ENCODE measurements at places on chromosomes 7 and 10. TPM values are rescaled to one million over a fixed set of nuclear protein-coding genes. Genes with fewer than 3 reads are reported as not detected.

Gene HSPA14
- total RNA-seq, result 15.1 TPM

Gene FAM171A1
- 5.0 TPM for total RNA-seq

- ATAC-seq, result no peak
Measured at GRCh38 chr10:102927311-102928010, 9.4 kb downstream of the CNNM2 start.

Gene PRKCQ
- 7.6 TPM for total RNA-seq

DNA sequence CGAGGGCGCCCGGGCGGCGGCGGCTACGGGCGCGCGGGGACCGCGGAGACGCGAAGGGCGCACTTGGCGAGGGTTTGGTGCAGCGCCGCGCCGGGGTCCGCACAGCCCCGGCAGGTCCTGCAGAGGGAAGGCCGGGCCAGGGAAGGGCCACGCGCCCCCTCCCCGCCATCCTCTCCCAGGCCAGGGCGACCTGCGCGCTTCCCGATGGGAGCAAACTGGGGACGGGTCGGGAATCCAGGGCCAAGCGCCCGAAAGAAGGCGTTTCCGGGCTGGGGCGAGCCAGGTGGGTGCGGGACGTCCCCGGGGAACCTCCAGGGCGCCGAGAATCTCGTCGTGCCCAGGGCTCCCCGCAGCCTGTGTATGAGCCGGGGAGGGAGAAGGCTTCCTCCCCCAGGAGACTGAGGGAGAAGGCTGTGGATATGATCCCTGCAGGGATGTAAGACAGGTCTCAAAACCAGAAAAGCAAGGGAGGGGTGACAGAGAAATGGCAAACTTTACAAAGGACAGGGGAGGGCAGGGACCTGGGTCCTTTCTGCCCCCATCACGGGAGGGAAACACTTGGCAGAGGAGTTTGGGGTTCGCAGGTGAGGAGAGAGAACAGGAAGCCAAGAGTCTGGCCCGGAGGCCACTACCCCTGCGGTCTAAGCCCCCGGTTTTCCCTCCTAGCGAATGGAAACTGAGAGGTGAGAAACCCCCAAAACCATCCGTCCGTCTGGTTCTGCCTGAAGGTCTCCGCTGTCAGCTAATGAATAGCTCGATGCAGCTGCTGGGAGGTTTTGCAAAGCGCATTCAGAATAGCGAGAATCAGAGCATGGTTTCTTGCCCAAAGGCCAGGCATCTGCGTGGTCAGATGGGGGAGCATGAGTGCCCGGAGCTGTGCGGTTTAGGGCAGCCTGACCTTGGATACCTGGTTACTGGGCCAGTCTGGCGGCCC, 674 bp downstream of the AMZ1 start:
- ATAC-seq, result peak; percentile 8

DNA sequence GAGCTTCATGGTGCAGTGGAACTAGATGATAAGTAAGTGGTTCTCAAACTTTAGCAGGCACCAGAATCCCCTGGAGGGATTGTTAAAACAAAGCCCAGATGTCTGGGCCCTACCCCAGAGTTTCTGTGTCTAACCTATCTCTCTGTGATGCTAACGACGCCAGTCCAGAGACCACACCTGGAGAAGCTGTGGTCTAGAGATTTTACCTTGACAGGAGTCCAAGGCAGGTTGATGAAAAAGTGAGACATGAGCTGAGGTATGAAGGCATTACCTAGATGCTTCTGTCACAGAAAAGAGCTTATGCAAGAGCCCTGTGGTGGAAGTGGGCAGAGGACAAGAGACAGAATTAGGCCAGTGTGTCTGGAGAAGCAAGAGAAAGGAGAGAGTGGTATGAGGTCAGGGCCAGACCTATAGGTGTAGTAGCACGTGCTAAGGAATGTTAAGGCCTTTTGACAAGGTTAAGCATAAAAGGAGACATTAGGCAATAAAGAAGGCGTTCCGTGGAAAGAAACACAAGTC, 184.3 kb upstream of the TCF7L2 start:
- ATAC-seq, result no peak

GRCh38 chr10:71632896-71633600, 86.5 kb downstream of the C10orf105 start:
- no peak for ATAC-seq

Gene AKR1B1
- 34.4 TPM for total RNA-seq

- peak; percentile 66 for ATAC-seq
Measured at GRCh38 chr7:29194594-29195427, at the start of gene CHN2. CHN2 (plus strand) TSS chr7:29194775.

Gene LAMB1
- total RNA-seq, result 185 TPM

Gene CPEB3
- total RNA-seq, result 9.0 TPM

- ATAC-seq, result no peak
Measured at GRCh38 chr7:148727501-148728278, 29.0 kb downstream of the CUL1 start.

DNA sequence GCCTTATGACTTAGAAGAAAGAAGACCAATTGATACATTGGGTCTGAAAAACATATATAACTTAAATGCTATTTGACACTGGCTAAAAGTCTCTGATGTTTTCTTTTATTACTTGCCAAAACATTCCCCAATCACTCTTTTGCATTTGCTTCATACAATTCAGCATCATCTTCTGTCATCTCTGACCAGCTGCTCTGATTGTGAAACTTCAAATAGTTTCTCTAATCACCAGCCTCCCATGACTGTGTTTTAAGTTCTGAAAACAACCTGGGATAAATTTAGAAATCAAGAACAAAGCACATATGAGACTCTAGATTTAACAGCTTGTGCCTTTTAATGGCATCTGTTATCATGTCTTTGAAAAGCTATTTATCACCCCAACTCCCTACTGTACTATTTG, 208.4 kb upstream of the KCND2 start:
- peak; percentile 85 for ATAC-seq

Gene TAS2R41
- not detected for total RNA-seq

Gene AKR1C4
- not detected for total RNA-seq

GRCh38 chr10:132667342-132668047, 118.5 kb downstream of the NKX6-2 start:
- no peak for ATAC-seq

DNA sequence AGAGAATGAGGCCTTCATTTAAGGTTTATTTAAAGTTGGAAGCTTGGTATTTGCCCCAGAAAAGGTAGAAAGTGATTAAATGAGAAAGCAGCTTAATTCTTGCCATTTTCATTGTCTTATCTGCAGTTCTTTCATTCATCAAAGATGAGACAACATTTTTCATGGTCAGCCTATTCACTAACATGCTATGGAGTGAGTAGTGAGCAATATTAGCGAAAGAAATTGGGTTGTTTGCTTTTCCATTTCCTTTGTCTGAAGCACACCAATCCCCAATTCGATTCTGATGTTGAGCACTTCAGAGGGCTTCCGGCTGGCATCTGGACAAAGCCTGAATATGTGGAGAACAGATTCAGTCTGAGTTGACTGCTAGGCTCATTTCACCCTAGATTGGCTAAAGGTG, 317.2 kb downstream of the BBS9 start:
- ATAC-seq, result no peak

GRCh38 chr7:80635533-80635932, 2.9 kb upstream of the CD36 start:
- no peak for ATAC-seq

Gene STEAP2
- total RNA-seq, result 21.0 TPM

DNA sequence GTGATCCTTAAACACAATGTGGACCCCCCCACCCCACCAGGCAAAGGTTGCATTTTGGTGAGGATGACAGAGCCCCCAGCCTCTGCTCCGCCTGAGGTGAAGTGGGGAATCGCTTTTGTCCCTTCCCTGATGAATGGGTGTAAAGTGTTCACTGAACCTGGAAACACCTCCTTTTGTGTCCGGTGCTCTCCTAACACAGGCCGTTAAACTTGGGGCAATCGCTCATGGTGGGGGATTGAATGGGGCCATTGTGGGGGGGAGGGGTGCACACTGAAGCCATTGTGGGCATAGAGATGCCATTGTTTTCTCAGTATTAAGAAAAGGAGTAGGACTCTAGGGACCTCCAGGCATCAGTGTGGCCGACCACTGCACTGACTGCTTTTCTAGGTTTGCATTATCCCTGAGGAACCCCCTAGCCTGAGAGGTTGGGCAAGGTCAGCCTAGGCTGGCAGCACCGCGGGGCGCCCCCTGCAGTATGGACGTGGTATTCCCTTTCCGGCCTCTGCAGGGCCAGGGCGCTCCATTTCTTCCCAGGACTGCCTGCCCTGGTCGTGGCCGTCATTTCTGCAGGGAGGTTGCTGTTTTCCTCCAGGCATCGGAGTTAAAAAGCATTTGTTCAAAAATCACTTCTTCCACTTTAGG, 158.3 kb downstream of the TCF7L2 start:
- ATAC-seq, result no peak

Gene HGF
- total RNA-seq, result 13.6 TPM

- ATAC-seq, result no peak
Measured at GRCh38 chr7:3957472-3958108, 656.5 kb downstream of the SDK1 start.

- no peak for ATAC-seq
Measured at GRCh38 chr10:90587081-90587491, 270.8 kb downstream of the HTR7 start.

Gene COBL
- 17.2 TPM for total RNA-seq

GRCh38 chr10:27659786-27660185, 85.8 kb downstream of the MKX start:
- no peak for ATAC-seq

Gene PIP
- total RNA-seq, result not detected

Gene PRSS37
- total RNA-seq, result not detected

- ATAC-seq, result peak; percentile 98
Measured at GRCh38 chr7:73683056-73683787, at the start of the genes BUD23 and DNAJC30. BUD23 (plus strand) TSS chr7:73683597; CDS start chr7:73683626, 29 bp downstream. DNAJC30 (minus strand) TSS chr7:73683453; CDS start chr7:73683423, 30 bp downstream.
